NCI-H1105 treated with DMSO at 0.1 percent for 48 hours (cell line): ENCODE measurements at places on chromosomes 11 and 22.

DNA sequence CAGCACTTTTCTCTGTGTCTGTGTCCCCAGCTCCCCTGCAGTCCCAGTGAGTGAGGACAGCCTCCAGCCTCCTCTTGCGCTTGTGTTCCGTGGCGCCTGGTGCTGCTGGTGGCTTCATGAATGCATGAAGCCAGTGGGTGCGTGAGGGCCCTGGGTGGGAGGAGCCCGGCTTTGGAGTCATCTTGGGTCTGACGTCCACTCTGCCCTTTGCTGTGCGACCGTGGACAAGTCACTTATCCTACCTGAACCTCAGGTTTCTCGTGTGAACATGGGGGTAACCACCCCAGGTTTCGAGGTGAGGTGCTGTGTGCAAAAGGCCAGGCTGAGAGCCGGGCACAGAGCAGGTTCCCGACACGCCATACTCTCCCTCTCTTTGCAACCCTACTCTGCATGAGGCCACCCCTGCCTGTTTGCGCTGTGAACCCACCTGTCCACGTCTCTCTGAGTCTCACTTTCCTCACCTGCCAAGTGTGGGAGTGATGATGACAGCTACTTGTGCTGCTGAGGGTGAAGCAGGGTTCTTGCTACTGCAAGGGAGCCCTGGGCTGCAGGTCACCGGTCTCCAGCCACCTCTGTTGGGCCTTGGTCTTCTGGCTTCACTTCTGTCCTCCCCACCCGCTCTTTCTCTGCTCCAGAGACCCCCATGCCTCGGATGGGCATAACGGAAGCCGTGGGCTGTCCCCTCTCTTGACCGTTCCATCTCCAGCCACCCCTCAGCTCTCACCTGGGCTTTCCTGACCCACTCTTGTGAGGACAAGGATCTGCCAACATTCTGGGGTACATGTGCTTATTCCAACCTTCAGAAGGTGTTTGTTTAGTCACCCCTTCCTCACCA lies 537.6 kb downstream of the TBC1D22A start:
- DNase-seq = no peak

- no peak for DNase-seq
These were observed 99.2 kb downstream of the GALNT18 start for GRCh38 chr11:11522591-11522990.

DNA sequence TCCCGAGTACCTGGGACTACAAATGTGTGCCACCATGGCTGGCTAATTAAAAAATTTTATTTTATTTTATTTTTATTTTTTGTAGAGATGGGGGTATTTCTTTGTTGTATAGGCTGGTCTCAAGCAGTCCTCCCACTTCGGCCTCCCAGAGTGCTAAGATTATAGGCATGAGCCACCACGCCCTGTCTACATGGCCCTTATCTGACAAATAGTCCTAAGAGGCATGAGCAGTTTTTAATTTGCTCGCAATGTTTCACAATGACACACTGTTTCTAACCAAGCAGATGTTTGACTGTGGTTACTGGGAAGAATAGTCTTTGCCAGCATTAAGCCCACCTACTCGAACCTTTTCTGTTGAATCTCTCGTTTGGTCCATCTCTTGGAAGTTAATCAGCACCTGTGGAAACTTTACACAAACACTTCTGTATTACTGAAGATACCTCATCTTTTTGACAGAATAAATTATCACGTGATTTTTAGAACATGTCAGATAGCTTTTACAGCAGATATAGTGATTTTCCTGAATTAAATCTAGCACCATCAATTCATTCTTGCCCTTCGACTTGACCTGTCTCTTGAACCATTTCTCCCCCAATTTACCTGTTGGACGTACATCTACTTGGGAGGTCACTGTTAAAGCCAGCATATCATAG lies 71.4 kb downstream of the MTMR3 start:
- no peak for DNase-seq

GRCh38 chr11:58626934-58627483 lies 4.5 kb downstream of the CNTF start:
- no peak for DNase-seq

- DNase-seq = no peak
These were observed 15.3 kb downstream of the RTL6 start for GRCh38 chr22:44482776-44483175.

- no peak for DNase-seq
These were observed 21.4 kb downstream of the KIF18A start for GRCh38 chr11:28086569-28086968.

DNA sequence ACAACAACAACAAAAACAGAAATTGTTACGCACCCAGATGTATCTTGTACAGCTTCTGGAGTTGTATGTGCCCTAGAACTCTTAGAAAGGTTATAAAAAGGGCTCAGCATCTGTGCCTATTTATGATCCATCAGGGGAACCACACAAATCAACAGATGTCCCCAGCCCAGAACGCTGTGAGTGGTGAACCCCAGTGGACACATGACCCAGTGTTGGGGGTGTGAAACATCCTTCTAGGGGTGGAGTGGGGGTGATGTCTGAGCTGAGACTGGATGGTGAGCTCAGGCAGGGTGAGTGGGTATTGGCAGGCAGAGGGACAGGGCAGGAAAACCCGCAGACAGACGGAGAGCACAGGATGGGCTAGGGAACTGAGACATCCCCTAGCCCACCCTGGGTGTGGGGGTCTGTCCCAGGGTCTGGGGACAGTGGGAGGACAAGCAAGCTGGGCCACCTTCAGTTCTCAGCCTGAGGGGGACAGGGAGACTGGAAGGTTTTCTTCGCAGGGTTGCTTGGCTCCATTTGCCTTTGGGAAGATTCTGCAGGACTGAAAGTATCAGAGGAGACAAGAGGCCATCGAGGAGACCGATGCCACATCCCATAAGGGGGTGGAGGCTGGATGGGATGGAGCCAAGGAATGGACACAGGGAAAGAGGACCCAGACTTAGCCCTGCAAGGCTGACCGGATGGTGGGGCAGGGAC lies 5.8 kb upstream of the EMID1 start:
- DNase-seq = no peak

- no peak for DNase-seq
These were observed 5.1 kb downstream of the ABCC8 start for GRCh38 chr11:17471501-17471900.

- DNase-seq = no peak
These were observed 16.3 kb downstream of the KDELR3 start for GRCh38 chr22:38484244-38484643.

DNA sequence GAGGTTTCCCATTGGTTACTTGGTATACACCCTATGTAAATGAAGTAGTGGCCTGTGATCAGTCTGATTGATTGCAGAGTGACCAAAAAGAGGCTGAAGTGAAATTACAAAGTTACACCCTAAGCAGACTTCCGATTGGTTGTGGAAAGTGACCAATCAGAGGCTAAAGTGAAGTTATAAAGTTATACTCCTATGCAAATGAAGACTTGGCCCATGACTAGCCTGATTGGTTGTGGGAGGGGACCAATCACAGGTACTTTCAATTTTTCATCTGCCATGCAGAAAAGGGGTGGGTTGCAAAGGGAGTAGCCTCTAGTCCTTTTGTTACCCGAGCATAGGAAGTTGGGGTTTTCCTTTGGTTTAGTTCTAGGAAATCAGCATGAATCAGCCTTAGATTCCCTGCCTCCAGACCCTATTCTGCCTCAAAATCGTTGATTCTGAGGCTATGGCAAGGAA lies 18.1 kb upstream of the CSTF3 start:
- DNase-seq = no peak

- DNase-seq = no peak
These were observed 50.7 kb upstream of the SPATA19 start for GRCh38 chr11:133896028-133896427.

- DNase-seq = peak; percentile 33
These were observed 20.9 kb upstream of the NAALAD2 start for GRCh38 chr11:90113541-90113940.

DNA sequence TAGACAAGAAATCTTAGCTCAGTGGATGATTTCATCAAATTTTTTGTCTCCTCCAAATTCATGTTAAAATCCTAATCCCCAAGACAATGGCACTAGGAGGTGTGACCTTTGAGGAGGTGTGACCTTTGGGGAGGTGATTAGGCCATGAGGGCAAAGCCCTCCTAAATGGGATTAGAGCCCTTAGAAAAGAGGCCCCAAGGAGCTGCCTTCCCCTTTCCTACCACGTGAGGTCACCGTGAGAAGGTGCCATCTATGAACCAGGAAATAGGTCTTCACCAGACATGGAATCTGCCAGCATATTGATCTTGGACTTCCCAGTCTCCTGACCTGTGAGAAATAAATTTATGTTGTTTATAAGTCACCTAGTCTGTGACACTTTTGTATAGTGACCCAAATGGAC lies 138.7 kb downstream of the TRIM29 start:
- peak; percentile 29 for DNase-seq

DNA sequence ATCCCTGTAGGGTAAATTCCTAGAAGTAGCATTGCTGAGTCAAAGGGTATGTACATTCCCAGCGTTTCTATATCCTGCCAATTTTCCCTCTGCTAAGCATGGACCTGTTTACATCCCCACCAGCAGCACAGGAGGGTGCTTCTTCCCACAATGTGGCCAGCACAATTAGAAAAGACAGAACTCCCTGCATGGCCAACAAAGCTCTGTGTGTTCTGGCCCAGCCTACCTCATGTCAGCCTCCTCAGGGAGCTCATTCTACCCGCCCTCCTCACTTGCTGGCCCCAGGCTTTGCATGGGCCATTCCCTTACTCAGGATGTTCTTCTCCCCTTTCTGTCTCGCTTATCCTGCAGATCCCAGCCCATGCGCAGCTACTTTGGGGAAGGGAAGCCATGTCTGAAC lies 186.1 kb downstream of the DSCAML1 start:
- no peak for DNase-seq

- DNase-seq = no peak
These were observed 93.6 kb downstream of the CTTN start for GRCh38 chr11:70491696-70492472.

DNA sequence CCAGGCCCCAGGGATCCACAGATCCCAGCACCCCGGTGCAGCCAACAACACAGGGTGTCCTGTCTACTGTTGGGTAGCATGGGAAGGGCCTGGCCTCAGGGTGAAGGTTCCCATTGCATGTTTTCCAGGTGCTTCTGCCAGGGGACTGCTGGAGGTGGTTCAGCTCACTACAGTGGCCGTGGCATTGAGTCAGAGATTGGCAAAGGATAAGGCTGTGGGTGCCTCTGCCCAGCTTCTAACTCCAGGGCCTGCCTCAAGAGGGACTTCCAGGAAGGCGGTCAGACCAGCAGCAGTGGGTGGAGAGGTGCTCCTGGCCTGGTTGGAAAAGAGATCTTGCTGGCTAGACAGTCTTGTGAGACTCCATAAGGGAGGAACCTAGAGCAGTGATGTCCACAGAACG lies 20.9 kb downstream of the CSNK1E start:
- no peak for DNase-seq

- no peak for DNase-seq
These were observed 564.3 kb downstream of the MN1 start for GRCh38 chr22:27237080-27237741.

DNA sequence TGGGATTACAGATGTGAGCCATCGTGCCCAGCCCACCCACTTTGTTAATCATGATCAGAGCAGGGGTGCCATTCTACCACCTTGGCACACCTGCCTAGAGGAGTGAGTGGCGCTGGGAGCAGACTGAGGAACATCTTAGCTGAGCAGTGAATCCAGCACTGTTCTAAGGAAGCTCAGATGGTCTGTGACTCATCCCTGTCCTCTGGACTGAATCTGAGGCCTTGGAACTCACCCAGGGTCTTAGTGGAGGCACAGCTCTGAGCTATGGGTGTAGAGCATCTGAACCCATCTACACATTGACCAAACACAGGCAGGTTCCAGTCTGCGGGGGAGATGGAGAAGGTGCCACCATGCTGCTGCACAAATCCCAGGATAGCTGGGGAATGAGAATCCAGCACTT lies 14.9 kb downstream of the PGAP2 start:
- DNase-seq = no peak

- no peak for DNase-seq
These were observed 19.5 kb downstream of the PVALB start for GRCh38 chr22:36797374-36797773.

DNA sequence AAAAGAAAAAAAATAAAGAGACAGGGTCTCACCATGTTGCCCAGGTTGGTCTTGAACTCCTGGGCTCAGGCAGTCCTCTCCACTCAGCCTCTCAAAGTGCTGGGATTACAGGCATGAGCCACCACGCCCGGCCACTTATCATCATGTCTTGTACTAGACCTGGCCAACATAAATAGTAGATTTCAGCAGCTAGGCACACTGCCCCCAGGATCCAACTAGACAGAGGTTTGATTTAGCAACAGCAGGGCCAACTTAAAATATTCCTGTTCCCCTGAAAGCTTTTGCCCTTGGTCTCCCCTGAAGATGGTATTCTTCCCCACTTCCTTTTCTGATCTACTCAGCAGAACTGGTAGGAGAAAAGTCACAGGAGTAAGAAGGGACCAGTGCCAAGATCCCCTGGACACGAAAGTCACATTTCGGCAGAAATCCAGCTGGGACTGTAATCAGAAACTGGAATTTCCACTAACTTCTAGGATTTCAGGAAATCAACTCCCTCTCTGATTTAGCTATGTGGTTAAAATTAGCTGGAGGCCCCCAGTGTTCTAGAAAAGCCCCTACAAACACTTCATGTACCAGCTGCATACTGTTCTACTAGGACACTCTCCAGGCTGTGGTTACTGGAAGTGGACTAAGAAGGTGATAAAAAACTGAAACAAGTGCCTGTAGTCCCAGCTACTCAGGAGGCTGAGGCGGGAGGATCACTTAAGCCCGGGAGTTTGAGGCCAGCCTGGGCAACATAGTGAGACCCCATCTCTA lies 8.9 kb upstream of the PPP2R1B start:
- no peak for DNase-seq

- DNase-seq = no peak
These were observed 6.0 kb upstream of the PAK1 start for GRCh38 chr11:77479746-77480352.
